ENCODE measurements at places on chromosomes 2 and 18.

DNA sequence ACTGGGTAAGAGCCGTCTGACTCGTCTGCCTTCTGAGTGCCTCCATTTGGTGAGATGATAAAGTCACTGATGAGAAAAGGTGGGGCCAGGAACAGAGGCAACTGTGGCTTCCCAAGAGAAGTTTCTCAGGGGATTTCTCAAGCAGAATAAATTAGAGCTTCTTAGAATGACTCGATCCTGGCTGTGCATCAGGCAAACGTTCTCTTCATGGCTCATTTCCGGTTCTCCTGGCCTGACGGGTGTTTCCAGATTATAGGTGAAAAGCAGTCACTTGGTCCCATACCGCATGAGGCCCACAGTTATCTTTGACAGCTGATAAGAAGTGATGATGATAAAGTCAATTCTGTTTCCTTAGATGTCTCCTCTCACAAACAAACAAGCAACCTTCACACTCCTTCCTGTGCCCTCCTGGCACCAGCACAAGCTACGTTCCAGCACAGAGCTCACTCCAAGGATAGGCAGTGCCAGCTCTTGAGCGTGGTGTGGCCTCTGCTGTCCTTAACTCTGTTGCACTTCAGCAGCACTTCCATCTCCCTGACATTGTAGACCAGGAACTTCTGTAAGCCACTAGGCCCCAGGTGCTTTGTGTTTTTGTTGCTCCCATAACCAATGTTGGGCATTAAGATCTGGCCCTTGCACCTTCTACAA, 37.8 kb upstream of the KCNF1 start:
- no peak for DNase-seq

GRCh38 chr2:222071911-222072310, 226.9 kb downstream of the PAX3 start:
- no peak for DNase-seq

GRCh38 chr2:136191041-136191440, 73.1 kb upstream of the CXCR4 start:
- DNase-seq, result no peak

DNA sequence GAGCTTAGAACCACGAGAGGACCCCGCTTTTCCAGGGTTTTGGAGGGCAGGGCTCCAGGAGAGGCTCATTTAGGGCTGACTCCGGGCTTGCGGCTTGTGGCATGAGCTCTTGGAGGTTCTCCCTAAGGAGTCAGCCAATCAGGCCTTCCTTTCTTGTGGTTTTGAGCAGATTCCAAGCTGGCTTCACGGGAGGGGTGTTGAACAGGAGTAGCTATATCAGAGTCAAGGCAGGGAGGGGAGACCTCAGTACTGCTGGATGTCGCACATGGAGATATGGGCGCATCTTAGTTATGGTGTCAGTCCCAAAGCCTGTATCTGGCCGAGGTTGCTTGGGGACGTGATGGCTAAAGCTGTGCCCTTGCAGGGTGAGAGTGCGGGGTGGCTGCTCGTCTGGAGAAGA, 98.6 kb downstream of the AGAP1 start:
- DNase-seq, result no peak

DNA sequence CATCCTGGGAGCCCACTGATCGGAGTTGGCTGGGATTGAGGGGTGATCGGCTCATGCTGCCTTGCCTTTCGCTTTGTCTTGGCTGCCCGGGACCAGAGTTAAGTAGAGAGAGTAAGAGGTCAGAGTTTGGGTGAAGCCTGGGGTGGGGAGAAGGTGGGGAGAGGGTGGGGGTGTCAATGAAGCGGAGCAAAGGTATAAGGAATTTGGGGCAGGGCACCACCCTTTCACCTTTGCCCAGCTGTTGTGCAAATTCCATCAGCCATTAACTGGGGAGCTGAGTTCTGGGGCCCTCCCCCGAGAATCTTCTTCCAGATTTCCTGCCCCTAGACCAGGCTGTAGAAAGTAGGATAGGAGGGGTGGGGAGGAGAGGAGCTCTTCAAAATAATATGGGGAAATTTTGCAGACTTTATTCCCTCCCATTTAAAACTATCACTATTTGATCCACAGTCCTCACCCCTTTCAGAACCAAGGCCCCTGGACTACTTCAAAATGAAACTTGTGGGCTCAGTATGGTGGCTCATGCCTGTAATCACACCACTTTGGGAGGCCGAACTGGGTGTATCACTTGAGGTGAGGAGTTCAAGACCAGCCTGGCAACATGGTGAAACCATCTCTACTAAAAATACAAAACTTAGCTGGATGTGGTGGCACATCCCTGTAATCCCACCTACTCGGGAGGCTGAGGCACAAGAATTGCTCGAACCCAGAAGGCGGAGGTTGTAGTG, at the start of gene SLC23A3:
Gene SLC23A3, minus strand, starts transcription at position 100 of the 725 bp plus-strand sequence. Its CDS starts 45 bp downstream, at position 55.
- DNase-seq, result no peak

GRCh38 chr2:65281627-65282351, 54.2 kb downstream of the ACTR2 start:
- DNase-seq, result no peak

GRCh38 chr2:10186868-10187535, 64.5 kb downstream of the RRM2 start:
- DNase-seq, result no peak

DNA sequence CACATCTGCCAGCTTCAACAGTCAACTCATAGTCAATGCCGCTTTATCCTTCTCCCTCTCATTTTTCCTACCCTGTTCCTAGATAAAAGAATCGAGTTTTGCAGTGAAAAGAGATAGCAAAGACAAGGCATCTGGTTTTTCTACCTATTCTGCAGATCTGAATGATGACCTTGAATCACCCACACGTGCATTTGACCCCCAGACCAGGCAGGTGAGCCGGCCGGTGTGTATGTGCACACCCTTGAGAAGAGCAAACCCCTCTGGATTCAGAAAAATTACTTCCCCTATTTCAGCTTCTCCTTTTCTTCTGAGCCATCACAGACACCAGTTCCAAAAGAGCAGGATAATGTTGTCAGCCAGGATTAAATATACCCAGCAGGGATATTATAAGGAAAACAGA, 115.6 kb upstream of the ST6GAL2 start:
- DNase-seq, result no peak

DNA sequence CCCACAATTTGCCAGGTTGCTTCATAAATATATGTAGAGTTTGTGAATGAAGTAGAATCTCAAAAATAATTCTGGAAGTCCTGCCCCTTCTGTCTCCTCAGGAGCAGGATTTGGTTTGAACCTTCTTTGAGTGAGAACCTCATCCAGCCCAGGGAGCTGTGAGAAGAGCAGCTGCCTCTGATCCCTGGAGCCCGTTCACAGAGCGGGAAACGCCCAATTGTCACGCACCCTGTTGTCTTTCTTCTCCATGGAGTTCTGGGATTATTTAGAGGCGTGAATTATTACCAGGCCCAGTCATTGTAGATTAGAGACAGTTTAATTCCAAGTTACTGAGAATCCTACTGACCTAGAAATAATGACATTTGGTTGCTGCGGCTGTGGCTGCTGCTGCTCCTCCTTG, 66.1 kb downstream of the TPO start:
- no peak for DNase-seq

GRCh38 chr2:55902971-55903370, 20.6 kb downstream of the EFEMP1 start:
- DNase-seq, result no peak

DNA sequence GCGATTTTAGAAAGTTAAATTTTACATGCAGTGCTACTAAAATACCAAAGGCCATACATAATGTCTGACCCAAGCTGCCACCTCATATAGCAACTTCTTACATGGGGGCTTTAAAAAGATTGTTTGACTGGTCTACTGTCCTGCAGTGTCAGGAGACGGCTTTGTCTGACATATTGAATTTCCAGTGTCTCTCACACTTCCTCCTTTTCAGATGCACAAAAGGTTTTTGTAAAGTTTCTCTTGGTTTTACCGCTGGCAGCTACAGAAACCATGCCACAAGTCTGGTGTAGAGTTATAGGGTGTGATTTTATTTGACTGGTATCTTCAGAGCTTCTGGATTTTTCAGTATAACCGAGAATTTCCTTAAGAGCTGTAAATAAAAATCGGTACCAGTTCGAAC, 1.1 kb upstream of the ASAP2 start:
- no peak for DNase-seq

DNA sequence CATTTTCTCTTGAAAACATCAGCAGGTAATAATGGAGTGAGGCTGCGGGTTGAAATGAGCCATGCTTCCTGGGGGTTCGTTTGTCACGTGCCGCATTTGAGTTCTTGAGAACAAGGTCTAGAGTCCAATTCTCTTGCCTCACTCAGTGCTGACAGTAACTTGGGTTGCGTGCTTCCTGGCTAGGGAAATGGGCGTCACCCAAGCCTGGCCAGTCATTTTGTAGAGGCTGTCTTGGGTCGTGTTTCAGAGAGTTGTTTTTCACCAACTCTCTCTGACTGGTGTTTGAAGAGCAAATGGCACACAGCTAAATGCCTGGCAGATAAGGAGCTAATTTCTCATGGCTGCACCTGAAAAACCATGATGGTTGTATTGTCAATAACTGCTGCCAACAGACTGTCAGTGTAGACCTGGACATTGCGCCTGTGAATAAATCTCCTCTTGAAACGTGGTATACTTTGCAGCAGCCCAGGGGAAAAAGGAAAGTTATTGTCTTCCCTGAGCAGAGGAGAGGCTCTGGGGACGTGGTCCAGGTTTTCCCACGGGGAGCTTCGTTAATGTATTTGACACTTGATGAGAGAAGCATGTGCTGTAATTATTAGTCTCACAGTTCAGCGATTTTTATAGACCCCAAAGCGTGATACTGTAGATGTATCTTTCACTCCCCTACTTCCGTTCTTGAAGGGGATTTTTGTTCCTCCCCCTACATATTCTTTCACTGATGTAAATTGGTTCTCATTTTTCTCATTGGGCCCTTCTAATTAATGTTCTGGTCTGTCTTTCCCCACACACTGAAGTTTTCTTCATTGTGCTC, 196.0 kb downstream of the FHOD3 start:
- DNase-seq, result no peak

- no peak for DNase-seq
Observed at GRCh38 chr2:219513787-219514186, 495 bp upstream of the ASIC4 start.

DNA sequence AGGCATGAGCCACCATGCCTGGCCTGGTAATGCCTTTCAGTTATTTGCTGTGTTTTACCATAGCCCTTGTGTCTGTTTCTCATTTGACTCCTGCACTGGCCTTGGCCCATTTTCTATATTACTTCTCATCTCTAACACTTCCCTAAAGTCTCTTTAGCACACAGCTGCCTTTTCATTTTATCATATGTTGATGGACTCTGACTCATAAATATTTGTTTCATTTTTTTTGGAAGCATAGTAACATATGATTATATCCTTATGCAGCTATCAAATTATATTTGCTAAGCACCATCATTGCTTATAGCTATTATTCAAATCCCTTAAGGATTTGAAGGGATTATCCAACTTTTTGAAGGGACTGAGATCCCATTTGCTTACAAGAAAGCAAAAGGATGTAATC, 320.3 kb downstream of the GPD2 start:
- no peak for DNase-seq

DNA sequence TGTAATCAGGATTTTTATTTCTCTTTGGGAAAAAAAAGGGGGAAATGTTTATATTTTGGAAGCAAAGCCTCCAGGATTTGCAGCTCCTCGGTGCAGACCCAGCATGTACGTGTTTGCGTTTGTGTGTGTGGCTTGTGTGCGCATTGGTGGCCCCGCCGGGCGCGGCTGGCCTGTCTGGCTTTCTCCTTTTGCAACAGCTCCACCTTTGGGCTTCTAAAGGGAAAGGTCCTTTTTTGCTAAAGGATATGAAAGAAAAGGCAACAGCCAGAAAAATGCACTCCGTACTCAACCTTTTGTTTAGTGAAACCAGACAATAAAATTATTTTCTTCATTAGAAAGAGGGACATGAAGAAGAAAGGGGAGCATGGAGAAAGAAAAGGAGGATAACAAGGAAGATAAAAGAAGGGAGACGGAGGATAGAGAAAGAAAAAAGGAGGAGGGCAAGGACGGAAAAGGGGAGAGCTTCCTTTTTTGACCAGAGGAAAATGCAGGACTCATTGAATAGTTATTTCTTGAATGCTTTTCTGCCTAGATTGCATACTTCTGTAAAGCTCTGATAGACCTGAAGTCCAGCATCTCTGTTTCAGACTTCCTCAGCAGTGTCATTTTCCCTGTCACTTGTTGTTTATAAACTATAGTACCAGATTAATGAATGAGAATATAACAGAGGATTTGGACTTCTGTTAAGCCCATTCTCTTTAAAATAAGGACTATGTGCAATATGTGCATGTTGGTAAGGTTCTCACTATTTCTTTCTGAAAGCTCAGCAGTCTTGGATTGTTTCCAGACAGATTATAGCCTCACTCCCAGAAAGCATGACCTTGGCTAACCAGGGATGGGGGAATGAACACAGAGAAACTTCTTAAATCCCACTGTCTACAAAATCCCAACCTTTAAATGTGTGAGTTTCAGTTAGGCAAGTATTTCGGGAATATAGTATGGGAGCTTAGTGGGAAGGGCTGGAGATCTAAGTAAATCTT, 563.1 kb upstream of the PIK3C3 start:
- DNase-seq, result peak; percentile 54

GRCh38 chr2:15391751-15392150, 169.4 kb downstream of the NBAS start:
- DNase-seq, result no peak

GRCh38 chr18:22550366-22550765, 132.7 kb upstream of the CTAGE1 start:
- no peak for DNase-seq

DNA sequence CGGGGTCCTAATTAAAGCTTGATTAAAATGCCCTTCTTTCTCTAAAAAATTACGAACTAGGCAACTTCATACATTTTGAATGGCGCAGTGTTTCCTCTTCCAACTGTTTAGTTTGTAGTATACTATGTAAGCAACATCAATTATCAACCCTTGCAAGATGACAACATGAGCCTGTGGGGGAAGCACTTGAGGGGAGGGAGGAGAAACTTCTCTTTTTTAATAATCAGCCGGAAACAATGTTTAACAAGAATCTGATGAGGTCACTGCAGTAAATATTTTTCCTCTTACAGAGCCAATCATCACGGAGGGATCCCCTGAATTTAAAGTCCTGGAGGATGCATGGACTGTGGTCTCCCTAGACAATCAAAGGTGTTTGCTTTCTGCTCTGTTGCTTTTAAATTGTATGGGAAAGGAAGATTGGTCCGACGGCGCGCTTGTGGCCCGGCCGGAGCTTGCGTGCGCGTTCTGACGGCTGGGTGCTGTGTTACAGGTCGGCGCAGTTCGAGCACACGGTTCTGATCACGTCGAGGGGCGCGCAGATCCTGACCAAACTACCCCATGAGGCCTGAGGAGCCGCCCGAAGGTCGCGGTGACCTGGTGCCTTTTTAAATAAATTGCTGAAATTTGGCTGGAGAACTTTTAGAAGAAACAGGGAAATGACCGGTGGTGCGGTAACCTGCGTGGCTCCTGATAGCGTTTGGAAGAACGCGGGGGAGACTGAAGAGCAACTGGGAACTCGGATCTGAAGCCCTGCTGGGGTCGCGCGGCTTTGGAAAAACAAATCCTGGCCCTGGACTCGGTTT, 5.3 kb upstream of the DLX1 start:
- no peak for DNase-seq

- no peak for DNase-seq
Observed at GRCh38 chr2:176072951-176073904, 10.5 kb downstream of the EVX2 start.

All from endothelial cell of umbilical vein (primary cell).